GM04503 (cell line): ENCODE measurements at places on chromosomes 11 and 22.

DNA sequence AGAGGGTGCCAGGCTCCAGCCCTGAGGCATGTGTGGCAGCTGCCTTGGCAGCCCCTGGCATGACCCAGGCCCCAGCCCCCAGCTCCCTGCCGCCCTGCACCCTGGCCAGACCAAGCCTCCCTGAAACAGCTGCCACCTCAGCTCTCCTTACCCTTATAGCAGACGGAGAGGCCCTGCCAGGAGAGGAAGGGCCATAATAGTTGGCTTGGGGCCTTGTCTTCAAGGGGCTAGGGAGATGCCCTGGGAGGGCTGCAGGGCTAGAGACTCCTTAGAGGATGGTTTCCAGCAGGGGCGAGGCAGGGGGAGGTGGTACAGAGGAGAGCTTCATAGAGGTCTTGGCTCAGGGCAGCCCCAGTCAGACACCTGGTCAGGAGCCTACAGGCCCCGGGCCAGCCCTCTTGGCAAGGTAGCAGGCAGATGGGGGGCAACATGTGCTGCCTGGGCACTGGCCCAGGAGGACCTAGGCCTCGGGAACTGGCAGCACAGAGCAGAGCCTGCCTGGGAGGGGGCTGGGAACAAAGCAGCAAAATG lies 13.0 kb downstream of the SMTN start:
- no peak for DNase-seq

DNA sequence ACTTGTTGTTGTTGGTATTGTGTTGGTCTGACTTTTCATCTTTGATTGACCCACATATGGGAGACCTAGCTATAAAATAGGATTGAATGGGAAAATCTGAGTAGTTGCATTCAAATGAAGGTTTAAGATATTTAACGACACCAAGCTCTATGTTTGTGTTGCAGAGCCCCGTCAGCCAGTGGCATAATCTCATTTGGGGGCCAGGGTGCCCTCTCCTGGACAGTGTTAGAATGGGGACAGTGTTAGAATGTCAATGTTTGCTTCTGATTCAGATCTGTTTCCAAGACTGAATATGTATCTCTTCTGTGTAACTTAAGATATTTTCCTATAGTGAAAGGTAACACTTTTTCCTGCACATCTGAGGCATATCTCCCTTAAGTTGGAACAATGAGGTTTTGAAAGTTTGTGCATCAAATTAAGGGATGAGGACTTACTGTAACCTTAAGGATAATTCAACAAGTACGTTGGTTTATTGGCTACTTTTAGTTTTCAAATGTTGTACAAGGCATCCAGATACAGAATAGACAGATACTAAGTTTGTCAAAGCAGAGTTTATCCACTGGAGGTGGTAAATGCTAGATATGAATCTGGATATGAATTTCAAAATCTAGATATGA lies 5.3 kb upstream of the OR52M1 start:
- DNase-seq = no peak

GRCh38 chr11:76798202-76798581 lies 15.0 kb downstream of the TSKU start:
- DNase-seq = no peak

DNA sequence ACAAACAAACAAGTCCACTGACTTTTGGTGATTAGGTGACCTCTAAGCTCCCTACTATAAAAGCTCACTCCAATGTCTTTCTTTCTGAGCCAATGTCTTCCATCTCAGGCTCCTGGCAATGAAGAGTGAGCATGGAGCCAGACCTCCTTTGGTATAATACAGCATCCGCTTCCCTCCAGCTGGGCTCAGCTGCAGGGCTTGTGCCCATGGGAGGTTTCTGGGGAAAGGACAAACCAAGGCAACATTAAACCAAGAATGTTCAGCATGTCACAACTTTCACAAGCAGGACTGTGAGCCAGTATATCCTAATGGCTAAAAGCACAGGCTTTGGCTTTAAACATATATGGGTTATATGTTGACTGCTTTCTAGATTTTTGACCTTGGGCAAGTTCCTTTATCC lies 58.8 kb downstream of the EHF start:
- DNase-seq = no peak

- DNase-seq = no peak
These were observed 16.8 kb upstream of the TMEM121B start for GRCh38 chr22:17137861-17138425.

- DNase-seq = no peak
These were observed 82.4 kb downstream of the AASDHPPT start for GRCh38 chr11:106159836-106160235.

DNA sequence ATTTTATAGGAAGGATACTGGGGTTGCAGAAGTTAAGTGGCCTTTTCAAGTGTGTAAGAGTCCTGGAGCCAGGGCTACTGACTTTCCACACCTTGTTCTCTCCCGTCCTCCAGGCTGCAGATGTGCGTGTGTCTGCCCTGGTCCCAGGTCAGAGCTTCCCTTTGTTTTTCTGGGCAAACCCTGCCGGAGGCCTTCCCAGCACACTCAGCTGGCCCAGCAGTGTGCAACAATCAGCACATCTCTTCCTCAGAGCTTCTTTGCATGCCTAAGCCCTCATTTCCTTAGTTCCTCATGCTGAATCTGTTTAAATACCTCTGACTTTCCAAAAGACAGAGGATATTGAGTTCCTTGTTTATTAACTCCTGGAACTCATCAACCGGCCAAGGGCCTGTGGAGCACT lies 80.6 kb downstream of the KCNJ1 start:
- DNase-seq = no peak

- DNase-seq = no peak
These were observed 66.9 kb downstream of the AMOTL1 start for GRCh38 chr11:94834911-94835593.

GRCh38 chr11:57263351-57263750 lies 26.3 kb upstream of the APLNR start:
- no peak for DNase-seq

DNA sequence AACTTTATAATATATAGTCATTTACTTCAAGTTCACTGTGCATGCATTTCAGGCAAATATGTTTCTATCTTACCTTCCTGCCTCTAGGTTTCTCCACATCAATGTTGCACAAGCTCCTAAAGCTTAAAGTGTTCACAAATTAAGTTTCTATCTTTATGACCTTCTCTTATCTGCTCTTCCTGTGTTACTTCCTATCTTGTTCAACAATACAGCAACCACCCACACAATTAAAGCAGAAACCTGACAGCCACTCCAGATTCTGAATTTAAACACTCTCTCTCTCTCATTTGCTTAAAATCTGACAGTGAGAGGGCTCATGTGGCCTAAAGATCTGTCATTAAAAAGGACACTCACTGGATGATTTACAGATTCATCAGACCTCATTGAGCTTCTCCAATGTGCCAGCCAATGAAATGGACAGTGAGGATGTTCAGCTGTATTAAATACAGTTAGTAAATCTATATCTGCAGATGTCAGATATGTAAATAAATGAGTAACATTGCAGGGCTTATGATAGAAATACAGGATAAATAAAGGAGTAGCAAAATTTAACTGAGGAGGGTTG lies 10.9 kb downstream of the PDGFD start:
- DNase-seq = no peak
